ENCODE measurements at places on chromosomes 4 and X.
A peak's percentile ranks its signal among the peaks of the same experiment; 100 is the strongest.

DNA sequence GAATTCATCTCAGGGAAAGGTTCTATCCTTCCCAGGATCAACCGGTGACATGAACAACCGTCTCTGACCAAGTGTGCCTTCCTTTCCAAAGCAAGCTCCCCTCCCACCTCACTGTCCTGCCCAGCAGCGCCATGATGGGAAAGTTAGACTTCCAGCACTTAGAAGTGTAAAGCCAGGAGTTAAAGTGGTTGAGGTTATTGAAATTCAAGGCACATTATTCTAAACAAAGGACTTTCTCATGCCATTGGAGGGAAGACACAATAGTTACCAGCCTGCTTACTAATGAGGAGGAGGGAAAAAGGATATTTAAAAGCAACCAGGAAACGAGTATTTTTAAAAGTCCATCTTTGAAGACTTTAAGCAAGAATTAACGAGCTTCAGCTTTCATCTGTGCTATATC lies 96.8 kb downstream of the NSUN7 start:
- no peak for DNase-seq

- peak; percentile 67 for DNase-seq
These were observed 6.0 kb downstream of the SLC2A9 start for GRCh38 chr4:10015140-10015753.

DNA sequence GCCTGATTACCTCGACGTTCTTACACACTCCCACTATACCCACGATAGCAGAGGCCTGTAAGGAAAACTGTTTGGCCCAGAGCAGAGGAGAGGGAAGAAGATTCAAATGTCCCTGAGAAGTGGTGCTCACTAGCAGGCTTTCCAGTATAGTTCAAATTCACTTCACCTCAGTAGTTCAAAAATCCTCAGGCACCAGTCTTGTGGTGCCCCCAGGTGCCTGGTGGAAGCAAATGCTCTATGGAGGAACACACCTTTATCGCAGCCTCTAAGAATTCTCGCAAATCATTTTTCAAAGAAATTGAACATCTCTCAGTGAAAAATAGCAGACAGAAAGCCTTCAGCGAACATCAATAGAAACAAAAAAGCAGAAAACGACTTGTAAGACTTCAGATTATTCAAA lies 12.2 kb upstream of the MTMR1 start:
- no peak for DNase-seq

GRCh38 chr4:151850791-151851213 lies 90.0 kb upstream of the GATB start:
- DNase-seq: no peak

- no peak for DNase-seq
These were observed 1.5 kb upstream of the PORCN start for GRCh38 chrX:48507246-48507645.

DNA sequence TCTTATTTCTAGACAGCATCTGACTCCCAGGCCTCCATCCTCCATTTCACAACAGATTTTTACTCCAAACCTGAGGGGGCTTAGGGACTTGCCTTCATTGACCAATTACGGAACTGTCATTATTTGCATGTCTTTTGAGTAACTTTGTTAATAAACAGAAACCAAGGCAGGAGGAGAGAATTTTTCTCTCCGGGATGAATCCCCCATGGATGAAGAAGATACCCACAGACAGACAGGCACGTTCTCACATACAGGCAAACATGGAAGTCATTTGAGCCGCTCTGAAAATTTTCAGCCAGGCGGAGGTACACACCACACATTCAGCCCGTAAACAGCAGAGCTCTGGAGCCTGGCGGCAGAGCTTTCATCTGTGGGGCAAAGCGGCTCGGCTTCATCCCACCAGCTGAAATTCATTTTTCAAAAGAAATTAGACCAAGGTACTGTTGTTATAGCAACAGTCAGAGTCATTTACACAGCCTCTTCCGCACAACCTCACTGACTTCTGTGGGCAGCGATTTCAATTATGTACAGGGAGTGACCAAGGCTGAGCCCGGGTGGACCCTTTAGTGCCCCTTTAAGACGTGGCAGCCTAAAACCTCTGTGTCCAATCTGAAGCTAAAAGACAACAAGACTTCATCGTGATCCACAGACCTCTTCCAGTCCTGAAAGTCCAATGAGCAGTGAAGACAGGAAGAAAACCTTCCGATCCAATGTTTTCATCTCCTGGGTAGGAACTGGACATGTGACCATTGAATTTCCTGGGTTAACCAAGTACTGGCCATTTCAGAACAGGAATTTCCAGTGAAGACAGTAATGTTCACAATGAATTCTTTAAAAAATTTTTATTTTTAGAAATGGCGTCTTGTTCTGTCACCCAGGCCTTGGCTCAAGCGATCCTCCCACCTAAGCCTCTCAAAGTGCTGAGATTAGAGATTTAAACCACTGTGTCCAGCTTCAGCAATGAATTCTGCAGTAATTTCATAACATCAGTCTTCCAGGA lies 237.0 kb downstream of the MGST2 start:
- DNase-seq: no peak

DNA sequence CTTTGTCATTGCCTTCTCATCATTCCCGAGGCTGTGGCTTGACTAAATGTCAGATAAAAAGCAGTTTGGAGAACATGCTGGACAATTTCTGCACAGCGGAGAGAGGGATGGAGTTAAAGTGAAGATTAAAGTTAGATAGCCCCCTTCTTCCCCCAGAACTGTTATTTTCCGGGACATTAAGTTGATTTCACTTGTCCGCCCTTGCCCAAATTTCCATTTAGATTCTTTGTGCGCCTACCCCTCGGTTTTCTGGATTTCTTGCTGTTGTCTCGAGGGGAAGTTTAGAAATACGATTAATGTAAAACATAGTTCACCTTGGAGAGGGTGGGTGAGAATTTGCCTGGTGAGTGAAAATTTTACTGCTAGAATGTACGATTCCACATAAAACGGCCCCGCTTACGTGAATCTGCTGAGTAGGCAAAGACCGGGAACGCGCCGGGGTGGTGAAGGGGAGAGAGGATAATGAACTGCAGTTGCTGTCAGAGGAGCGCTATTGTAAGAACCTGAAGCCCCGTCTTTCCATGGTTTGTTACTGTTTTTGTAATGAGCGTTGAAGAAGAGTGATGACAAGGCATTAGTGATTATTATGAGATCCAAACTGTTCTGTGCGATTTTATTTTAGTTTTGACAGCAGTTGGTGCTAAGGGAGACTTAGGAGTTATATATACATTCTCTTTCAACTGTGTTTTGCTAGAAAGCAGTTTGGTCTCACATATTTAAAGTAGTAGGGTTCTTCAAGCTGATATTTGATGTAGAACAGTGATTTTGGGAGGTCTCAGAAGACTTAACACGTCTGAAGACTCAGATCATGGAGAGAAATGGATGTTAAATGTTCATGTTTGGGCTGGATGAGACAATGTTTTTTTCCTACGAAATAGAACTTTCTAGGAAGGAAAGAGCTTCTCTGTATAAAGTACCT lies 73.0 kb downstream of the AFF1 start:
- peak; percentile 50 for DNase-seq

- DNase-seq: no peak
These were observed 407.6 kb upstream of the BOD1L1 start for GRCh38 chr4:14035076-14035475.

DNA sequence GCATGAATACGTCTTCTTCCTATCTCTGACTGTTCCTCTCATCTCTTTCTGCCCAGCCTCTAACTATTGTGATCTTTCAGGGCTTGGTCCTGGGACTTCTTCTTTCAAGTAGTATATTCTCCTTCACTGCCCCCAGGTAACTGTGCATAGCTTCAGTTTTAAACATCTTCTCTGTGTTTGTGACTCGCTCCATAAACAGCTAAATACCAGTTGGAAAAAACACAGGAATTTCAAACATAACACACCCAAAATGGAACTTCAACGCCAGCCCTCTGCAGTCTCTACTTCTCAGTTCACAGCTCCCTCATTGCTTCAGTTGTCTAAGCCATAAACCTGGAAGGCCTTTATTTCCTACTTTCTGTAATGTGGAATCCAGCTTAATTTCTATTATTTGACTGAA lies 16.6 kb downstream of the TRIML2 start:
- DNase-seq: no peak

DNA sequence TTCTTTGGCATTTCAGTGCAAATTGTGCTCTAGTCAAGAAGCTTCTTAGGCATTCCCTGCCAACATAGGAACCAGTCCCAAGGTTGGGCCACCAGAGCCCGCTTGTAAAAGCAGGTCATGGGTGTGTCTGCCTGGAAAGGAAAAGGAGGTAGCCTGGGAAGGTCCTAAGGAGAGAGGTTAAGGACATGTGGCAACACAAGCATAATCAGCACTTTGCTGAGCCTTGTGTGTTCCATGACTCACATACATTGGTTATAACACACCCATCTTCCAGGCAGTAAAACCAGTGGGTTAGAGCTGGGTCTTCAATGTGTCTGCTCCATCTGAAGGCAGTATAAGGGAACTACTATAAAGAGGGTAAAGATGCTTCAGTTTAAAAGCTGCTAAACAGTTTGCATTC lies 165.0 kb downstream of the FHIP1A start:
- no peak for DNase-seq

GRCh38 chr4:40173470-40173875 lies 23.4 kb upstream of the RHOH start:
- DNase-seq: no peak

GRCh38 chr4:141513866-141514265 lies 122.5 kb upstream of the IL15 start:
- DNase-seq: no peak

- no peak for DNase-seq
These were observed 250.5 kb upstream of the PRKX start for GRCh38 chrX:3963980-3964379.

DNA sequence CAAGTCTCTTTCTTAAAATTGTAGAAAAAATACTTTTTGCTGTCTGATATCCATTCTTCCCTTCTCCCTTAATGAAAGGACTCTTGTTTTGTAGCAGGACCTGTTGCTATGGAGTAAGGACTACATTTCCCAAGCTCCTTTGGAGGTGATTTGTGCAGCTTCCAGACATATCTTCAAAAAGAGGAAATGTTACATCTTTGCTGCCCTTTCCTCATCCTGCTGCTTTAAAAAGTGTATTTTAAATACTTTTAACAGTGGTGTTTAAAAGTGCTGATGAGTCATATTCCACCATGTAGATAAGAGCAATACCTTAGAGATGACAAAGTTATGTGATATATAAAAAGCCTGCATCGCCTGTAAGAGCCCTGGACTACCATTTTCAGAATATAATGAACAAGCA lies 98.7 kb downstream of the CFAP299 start:
- no peak for DNase-seq

DNA sequence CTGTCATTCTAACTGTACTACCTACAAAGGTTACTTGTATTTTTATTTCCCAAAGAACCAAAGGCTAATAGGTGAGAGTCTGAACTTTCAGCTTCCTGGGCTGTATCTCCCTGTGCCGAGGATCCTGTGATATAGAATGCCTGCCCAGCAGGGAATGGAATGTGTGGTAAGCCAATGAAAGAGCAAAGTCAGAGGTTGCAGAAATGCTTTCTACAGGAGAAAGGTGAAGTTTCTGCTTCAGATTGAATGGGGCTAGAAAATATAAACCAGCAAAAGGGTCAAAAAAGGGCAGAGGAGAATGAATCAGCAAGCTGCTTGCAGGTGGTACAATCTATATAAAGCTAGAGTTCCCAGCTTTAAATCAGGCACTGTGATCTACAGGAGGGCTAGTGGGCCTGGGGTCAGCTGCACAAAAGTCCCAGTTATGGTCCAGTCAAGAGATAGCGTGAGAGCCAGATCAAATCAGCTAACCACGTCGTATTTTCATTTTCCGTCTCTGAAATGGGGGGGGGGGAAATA lies 146.1 kb downstream of the DCTD start:
- no peak for DNase-seq

GRCh38 chr4:81466841-81467671 lies 4.7 kb downstream of the RASGEF1B start:
- DNase-seq: peak; percentile 74

- DNase-seq: peak; percentile 90
These were observed at the start of gene ANAPC4 for GRCh38 chr4:25376754-25377571. ANAPC4 (plus strand) TSS chr4:25377263; CDS start chr4:25377428, 165 bp downstream.

DNA sequence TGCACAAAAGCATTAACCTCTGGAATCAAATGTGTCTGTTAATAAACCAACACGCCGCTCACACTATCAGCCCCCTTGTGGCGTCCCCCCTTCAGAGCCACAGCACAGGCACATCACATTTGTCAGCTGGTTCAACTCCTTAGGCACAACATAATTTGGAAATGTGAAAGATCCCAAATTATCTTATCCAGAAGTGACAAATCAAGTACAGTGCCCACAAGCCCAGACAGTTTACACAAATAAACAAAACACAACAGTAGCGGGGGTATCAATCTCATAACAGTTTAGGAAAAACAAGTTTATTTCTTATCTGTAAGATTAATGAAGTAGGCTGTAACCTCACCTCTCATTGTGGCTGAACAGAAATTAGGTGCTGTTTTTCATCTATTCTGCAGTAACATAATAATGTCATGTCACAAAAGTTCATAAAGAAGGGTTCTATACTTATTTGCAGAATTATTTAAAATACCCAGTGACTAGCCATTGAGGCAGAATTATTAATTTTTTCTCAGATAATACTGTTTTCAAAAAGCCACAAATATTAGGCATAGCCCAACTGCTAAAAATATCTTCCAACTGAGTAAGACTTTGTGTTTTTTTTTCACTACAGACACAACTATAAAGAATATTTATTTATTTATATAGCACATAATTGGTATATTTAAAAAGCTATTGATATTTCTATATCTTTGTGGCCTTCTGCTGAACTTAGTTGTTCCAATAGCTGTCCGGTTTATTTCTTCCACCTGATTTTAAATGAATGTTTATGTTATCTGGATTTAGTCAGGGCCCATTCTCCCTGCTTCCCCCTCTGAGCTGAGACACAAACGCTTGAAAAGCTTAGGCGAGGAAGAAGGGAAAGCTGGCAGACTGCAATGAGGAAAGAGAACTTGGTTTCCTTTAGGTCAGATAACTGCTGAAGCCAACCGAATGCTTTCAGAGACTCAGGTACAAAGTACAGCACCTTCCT lies 214.7 kb downstream of the QDPR start:
- no peak for DNase-seq

DNA sequence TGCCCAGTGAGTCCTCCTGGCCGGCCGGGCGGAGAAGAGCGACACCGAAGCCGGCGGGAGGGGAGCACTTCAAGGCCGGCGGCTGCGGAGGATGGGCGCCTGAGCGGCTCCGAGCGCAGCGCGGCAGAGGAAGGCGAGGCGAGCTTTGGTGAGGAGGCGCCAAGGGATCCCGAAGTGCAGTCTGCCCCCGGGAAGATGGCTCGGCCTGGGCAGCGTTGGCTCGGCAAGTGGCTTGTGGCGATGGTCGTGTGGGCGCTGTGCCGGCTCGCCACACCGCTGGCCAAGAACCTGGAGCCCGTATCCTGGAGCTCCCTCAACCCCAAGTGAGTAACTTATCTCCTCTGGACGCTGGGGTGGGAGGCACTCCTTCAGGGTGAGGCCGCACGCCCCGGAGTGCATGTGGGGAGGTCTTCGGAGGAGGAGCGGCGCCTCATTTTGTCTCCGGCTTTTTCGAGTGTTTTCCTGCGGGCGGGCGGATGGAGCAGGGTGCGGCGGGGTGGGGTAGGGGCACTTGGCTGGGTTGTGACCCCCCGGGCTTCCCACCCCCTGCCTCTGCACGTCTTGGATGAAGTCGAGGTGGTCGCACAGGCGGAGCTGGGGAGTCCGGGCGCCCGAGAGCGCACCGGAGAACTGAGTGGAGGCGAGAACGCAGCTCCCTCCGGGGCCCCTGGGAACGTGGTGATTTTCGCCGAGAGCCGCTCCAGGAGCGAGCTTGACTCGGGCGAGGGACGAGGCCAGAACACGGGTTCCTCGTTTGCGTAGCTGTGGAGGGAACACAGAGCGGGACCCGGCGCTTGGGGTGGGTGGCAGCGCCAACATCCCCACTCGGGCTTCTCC lies 979 bp downstream of the EFNB1 start:
- peak; percentile 16 for DNase-seq

Data from endothelial cell (in vitro differentiated cells).